H4 (cell line): ENCODE measurements at places on chromosomes 5 and 9. TPM values are rescaled to one million over a fixed set of nuclear protein-coding genes. Genes with fewer than 3 reads are reported as not detected.
A peak's percentile ranks its signal among the peaks of the same experiment; 100 is the strongest.

The C8G gene
- not detected in 2 replicates for total RNA-seq

The DOK3 gene
- total RNA-seq = 0.08 and 1.1 TPM in 2 replicates

The ABCA1 gene
- 10.9 and 11.6 TPM in 2 replicates for total RNA-seq

The CDO1 gene
- total RNA-seq = 0.74 and 1.3 TPM in 2 replicates

DNA sequence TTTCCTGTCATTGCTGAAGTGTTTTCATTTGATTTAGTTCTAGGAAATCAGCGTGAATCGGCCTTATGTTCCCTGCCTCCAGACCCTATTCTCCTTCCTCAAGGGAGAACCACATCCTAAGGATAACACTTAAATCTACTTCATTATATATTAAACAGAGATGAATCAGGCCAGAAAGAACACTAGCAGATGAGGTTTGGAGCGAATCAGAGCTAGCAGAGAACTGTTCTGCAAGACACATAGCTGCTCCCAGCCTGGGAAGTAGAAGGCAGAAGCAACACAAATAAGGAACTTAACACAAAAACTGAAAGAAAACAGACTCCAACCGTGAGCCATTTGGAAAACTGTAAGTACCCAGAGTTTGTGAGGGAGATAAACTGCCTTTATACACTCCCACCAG lies 718.2 kb downstream of the SEMA5A start:
- no peak for DNase-seq

DNA sequence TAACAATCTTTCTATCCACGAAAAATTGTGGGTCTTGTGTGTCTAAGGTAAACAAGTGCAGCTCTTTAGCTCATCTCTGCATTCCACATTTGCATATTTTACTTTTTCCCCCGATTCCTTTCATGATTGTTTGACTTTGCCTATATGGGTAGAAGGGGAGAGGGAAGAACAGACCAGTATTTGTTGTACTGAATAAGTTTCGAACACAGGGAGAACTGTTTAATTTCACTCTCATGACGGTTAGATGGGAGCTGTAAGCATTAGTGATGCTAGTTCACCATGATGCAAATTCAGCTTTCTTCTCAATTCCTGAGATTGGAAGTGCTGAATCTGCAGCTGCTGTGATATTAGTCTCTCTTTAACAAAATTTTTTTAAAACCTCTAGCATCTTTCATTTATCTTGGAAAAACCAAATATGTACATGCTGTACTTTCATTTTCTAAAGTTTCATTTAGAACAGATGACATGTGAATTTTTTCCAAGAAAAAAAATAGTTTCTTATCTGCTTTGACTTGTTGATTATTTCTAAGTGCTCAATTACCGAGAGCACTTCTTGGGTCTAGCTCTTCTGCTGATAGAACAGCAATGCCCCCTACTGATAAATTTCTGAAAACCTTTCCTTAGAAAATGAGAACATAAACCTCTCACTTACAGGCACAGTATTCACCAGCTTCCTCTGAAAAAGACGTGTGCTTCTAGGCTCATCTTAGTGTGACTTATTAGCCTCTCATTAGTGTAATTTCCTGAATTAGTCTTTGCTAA lies 149.5 kb downstream of the BAAT start:
- no peak for DNase-seq

- no peak for DNase-seq
These were observed 145.1 kb upstream of the ADAMTS16 start for GRCh38 chr5:4995014-4995413.

DNA sequence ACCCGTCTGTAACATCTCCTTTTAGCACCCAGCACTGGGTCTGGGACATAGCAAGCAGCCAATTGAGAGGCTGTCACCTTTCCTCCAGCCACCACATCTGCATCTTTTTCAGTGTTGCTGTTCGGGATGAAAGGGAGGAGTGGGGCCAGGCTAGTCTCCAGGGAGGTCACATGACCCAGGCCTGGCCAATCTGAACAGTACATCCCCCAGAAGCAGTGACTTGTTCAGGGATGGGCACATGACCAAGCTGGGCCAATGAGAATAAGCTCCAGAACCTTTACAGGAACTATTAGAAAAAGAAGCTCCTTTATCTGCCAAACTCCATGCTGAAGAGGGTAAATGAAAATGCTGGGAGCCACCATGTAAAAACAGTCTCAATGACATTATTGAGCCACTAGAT lies 359.0 kb downstream of the SLIT3 start:
- DNase-seq = peak; percentile 16

GRCh38 chr9:70921136-70921535 lies 200.3 kb downstream of the TRPM3 start:
- DNase-seq = peak; percentile 12
